ENCODE measurements at places on chromosomes 7 and 10.

GRCh38 chr10:44467090-44467489 is 82.2 kb upstream of the CXCL12 start:
- DNase-seq: no peak

GRCh38 chr10:15540727-15541126 is 169.6 kb upstream of the FAM171A1 start:
- DNase-seq: no peak

DNA sequence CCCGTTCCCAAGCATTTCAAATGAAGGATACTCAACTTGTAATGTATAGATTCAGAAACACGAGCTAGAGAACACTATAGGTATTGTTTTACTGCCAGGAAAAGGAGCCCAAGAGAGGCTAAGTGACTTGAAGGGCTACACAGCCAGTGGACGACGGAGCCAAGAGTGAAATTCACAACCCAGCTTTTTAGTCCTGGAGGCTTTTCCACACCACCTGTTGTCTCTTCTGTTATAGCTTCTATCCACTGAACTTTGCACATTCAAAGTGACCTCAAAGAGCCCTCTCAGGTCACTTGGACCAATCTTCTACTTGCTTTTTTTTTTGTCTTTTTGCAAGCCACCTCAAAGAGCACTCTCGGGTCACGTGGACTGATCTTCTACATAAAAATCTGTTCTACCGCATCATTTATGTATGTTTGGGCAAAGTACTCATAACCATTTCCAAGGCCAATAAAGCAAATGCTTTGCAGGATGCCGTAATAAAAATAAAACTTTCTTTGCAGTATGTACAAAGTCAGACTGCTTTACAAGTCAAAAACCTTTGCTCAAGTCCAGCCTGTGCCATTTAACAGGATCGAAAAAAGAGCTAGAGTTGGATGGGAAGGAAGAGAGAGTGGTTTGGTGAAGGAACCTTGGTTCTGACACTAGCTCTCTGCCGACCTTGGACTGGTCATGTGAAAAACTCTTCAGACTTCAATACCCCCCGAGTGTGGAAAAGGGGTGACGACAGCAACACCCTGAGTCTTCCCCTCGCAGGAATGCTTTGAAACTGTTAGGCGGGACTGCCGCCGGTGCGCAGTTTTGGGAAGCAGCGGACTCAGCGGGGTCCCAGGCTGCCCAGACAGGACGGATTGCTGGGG is 821 bp downstream of the SLC35B4 start:
- peak; percentile 5 for DNase-seq

GRCh38 chr10:85580585-85580984 is 786.0 kb downstream of the GRID1 start:
- DNase-seq: no peak

GRCh38 chr7:235576-236395 is 43.4 kb downstream of the FAM20C start:
- DNase-seq: no peak

DNA sequence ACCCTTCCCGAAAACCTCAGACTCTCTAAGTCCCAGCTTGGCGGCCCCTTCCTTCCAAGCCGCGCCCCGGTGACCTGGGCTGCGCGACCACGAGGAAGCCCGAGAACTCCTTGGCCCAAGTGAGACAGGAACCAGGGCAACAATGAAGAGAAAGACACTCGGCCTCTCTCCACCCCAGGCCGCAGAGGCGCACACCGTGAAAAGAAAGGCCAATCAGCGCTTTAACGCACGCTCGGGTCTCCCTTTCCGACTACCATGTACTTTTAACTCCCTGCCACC is 166.4 kb upstream of the PPP1R3A start:
- DNase-seq: no peak

DNA sequence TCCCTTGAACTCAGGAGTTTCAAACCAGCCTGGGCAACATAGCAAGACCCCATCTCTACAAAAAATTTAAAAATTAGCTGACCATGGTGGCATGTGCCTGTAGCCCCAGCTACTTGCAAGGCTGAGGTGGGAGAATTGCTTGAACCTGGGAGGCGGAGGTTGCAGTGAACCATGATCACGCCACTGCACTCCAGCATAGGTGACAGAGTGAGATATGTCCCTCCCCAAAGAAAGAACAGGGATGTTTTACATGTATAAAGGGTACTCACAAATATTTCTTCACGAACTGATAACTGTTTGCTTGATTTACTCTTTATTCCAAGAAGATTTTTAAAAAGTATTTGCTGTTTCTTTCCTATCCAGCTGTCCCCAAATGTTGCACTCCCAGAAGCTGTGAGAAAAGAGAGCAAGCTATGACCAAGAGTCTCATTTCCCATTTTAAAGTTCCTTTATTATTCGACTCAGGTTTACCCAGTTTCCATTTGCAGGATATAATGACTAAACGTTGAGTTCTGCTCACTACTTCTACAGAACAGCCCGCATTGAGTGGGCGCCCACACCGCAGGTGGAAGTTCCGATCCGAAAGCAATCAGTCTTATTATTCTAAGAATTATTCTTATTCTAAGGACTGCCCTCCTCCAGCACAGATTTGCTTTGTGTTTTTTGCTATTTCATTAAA is 90.7 kb downstream of the APBB1IP start:
- DNase-seq: no peak

DNA sequence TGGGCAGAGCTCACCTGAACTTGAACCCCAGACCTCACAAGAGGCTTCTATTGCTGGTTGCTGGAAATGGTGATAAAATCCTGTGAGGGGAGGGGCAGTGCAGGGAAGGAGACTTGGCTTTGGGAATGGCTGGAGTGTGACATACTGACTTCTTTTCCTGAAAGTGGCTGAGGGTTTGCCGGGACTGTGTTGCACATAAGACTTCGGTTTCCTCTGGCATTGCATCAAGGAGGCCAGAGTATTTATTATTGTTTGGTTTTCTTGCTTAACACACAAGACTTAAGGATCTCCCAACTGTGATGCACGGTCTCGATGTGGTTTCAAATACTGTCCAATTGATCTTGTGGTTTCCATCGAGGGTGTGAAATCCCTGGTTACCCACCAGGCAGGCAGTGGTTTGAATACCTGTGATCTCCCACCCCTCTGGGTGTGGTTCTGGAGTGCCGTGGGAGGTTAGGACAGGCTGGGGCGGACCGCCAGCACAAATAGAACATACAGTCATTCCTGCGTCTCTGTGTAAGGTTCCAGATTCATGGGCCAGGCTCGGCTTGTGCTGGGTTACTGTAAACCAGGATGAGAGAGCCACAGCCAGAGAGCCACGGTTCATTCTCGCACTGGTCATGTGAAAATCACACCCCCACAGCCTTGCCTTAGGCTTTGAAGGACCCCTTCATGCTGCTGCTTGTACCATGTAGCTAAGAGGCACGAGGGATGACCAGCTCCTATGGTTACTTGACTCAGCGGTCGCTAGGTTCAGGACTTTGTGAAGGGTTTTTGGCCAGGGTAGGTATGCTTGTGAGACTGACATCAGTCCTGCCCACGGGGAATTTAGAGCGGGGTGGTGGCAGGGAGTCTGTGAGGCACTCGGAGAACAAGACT is 39.2 kb downstream of the WBP1L start:
- peak; percentile 82 for DNase-seq

DNA sequence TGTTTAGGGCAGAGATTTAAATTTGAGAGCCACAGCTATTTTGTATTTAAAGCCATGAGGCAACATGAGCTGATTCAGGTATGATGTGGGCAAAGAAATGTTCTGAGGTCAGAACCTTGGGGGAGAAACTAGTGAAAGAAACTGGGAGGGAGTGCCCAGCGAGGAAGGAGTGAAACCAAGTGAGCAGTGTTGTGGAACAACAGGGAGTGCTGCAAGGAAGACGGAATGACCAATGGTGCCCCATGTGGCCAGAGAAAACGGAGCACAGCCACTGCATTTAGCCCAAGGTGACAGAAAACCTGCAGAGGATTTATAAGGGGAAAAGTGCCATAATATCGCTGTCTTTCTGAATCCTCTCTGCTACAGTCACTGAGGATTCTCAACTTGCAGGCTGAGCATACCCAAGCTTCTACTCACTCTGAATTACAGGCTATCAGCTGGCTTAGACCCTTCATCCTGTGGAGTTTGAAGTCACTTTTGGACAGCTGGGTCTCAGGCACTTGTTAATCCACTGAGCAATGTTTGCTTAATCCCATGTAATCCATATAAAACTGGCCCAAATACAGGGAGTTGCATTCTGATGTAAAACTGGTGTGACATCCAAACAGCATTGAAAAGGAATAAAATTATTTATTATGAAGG is 777.3 kb downstream of the CCSER2 start:
- no peak for DNase-seq

GRCh38 chr10:31477584-31477983 is 158.6 kb downstream of the ZEB1 start:
- no peak for DNase-seq

All from HCEC 1CT (cell line).